ENCODE measurements at places on chromosomes 7 and 10.
A peak's percentile ranks its signal among the peaks of the same experiment; 100 is the strongest.

- no peak for DNase-seq
Measured at GRCh38 chr7:4808026-4808425, 32.6 kb downstream of the AP5Z1 start.

DNA sequence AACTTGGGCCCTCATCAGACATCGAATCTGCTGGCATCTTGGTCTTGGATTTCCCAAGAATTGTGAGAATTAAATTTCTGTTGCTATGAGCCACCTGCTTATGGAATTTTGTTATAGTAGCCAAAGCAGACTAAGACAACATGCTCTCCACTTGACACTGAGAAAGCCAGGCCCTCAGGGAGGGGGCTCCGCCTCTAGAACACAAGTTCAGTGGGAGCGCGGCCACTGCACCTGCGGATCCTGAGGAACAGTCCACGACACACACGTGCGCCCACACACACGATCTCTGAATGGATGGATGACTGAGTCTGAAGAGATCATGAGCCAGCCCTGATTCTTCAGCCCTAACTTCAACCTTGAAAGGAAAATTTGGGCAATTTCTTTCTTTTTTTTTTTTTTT lies 73.7 kb downstream of the CTBP2 start:
- DNase-seq: no peak

DNA sequence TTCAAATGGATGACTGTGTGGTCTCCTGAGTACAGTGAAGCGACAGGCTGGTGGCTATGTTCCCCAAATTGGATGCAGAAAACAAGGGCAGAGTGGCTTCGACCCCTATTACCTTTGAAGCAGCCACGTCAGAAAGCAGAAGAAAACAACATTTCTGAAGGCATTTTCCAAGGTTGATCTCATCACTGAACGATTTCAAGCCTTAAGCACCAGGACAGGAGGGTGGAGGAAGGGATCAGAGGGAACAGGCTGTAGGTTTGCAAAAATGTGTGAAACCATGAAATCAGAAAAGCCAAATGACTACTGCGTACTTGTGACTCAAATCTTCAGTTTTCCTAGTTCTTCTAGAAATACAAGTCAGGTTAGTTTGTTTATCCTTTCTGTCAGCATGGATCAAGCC lies 181.0 kb upstream of the TMEM106B start:
- DNase-seq: no peak

- no peak for DNase-seq
Measured at GRCh38 chr10:76679030-76679429, 958.6 kb downstream of the KCNMA1 start.

GRCh38 chr10:125911990-125912389 lies 15.6 kb downstream of the FANK1 start:
- DNase-seq: no peak

- DNase-seq: peak; percentile 12
Measured at GRCh38 chr10:49115796-49116508, 630 bp upstream of the VSTM4 start.

DNA sequence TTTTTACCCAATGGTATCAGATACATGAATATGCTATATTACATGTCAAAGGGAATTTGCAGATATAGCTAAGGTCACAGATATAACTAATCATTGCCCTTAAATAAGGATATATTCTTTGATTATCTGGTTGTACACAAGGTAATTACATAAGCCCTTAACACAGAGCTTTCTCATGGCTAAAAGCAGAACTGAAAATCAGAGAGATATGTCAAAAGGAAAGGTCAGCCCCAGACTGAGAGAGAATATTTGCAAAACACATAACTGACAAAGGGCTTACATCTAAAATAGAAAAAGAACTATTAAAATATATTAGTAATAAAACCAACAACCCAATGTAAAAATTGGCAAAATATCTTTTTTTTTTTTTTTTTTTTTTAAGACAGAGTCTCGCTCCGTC lies 1029.5 kb upstream of the LRRN3 start:
- no peak for DNase-seq

DNA sequence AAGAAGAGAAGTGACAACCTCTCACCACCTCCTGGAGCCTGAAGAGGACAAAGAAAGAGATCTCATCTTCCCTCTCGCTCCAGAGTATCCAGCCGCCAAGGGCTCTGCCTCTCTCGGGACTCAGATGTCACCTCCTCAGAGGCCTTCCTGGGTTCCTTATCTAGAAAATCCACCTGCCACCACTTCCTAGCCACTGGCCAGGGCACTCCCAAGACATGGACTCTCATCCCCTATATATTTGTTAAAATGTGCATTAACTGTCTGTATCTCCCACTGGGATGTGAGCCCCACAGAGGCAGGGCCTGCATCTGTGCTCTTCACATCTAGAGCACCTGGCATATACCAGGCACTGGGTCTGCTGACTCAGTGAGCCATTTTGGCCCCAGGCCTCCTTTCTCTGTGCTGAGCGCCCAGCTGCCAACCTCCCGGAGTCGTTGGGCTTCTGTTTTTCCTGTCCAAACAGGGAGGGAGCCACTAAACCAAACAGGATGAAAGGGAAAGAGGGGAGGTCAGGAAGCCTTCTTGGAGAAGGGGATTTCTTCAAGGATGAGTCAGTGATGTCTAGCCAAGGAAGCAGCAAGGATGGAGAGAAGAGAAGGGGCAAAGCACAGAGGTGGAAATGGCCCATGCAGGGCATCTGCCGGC lies 58.9 kb downstream of the KCNMA1 start:
- DNase-seq: no peak

DNA sequence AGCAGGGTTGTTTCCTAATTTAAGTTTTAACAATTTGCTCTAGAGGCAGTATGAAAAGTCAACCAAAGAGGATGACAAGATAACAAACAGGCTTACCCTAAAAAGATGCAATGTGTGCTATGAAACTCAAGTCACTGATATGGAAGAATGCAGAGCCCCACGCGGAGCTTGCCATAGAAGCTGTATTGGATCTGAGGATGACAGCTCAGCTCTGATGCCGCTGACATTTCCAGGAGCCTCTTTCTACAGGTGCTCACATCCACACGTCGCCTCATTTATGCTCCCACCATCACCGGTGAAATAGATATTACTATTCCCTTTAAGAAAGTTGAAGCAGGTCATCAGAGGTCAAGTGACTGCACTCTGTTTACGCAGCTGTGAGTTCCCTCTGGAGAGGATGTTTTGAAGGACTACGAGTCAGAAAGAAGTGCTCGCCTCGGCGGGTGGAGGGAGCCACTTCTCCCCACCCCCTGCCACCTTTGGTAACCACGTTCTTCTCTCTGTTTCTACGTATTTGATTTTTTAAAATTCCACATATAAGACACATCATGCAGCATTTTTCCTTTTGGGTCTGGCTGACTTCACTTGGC lies 275.4 kb downstream of the GLRX3 start:
- no peak for DNase-seq

DNA sequence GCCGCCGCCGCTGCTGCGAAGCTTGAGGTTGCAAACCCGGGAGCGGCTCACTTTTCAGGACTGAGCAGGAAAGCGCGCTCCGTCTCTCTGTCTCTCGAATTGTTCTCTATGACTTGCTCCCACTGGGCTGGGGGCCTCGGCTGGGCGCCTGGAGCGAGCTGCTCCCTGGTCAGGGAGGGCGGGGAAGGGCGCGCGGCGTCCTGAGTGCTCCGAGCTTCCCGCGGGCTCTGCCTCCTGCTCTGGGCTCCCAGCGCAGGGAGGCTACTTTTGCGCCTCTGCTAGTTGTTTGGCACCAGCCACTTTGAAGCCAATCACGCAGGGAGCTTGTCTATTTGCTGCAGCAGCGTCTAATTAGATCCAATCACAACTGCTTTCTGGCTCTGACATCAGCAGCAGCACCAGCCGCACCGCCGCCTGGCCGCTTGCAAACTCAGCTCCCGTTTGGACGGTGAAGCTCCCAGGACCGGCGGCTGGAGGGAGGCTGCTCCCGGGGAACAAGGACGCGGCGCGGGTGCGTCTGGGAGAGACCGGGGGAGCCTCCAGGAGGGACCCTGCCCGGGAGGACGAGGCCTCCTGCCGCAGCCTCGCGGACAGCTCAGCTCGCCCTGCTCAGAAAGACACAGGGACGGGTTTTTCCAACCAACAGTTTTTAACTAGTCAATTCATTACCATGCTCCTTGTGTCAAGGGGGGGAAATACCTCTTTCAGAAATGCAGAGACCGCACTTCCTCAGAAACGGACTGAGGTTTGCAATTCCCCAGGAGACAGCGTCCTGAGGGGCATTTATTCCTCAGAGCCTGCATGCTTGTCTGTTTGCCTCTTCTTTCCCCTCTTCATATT lies at the start of gene ADARB2:
ADARB2 (minus strand) TSS at position 304 of the 840 bp plus-strand sequence.
- DNase-seq: no peak

DNA sequence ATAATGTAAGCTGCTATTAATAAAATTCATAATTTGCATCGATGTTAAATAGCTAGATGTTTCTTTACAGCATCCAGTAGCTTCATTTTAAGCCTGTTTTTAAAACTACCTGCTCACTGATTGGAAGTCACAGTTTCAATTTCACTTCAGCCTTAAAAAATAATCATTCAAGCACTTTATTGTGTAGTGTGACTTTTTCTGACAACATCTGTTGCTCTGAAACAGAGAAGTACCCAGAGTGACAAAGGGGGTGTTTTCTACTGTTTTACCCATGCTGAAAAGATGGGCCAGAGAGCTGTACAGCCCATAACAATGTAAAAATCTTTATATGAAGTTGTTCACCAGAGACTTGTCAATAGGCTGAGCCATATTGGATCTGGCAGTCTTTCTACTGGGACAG lies 437.2 kb downstream of the MDFIC start:
- DNase-seq: no peak

DNA sequence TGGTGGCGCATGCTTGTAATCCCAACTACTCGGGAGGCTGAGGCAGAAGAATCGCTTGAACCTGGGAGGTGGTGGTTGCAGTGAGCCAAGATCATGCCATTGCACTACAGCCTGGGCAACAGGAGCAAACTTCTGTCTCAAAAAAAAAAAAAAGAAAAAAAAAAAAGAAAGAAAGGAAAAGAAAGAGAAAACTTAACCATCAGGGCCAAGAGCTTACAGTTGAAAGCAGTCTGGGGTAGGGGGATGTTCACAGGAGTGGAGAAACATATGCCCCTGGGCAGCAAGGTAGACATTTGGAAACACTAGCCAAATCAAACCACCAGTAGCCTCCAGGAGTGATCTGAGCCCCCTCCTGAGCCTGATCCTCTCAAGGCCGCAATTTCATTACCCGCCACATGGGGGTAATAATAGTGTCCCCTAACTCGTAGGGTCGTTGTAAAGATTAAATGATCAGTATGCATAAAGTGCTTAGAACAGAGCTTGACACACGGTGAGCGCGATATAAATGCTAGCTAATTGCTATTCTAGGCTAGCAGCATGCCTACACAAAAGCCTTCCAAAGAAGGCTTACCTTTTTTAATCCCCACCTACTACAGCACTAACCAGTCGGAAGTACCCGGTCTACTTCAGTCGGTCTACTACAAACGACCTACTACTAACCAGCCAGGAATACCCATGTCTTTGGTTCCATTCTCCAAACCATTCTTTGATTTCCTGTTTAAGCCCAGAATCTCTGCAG lies 274.3 kb upstream of the NEBL start:
- DNase-seq: no peak

DNA sequence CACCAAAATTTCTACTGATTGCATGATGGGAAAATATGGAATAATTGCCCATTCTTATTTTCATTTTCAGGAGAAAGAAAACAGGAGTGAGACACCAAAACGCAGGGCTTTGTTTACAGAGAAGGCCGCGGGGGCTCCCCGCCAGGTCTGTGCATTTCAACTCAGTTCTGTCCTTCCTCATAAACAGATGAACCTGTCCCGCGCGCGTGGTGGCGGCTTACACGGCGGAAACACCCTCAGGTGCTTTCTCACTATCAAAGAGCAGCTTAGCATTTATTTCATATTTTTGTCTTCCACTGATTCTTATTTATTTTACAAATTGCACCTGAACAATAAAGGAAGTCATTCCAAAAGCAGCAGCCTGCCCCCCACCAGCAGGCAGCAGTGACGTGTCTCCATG lies 579.4 kb downstream of the PTPRN2 start:
- no peak for DNase-seq

DNA sequence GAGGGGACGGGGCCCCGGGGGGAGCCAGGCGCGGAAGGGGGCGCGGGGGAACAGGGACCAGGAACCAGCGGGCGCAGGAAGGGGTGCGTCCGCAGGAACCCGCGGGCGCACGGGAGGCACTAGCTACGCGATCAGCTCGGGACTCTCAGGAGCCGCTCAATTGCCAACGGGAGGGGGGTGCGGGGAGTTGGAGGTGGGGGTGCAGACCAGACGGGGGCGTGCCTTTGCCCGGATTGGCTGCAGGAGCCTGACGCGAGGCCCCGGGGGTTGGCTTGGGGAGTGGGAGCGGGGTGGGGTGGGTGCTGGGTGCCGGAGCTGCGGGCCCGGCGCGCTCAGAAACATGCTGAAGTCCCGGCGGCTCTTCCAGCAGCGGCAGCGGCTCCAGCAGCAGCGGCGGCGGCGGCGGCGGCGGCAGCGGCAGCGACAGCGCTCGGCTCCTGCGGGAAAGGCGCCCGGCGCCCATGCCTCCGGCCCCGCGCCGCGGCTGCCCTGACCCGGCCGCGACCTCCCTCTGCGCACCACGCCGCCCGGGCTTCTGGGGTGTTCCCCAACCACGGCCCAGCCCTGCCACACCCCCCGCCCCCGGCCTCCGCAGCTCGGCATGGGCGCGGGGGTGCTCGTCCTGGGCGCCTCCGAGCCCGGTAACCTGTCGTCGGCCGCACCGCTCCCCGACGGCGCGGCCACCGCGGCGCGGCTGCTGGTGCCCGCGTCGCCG lies at the start of gene ADRB1:
ADRB1 (plus strand) TSS at position 335 of the 715 bp plus-strand sequence; CDS start at position 602, 267 bp downstream.
- peak; percentile 10 for DNase-seq

DNA sequence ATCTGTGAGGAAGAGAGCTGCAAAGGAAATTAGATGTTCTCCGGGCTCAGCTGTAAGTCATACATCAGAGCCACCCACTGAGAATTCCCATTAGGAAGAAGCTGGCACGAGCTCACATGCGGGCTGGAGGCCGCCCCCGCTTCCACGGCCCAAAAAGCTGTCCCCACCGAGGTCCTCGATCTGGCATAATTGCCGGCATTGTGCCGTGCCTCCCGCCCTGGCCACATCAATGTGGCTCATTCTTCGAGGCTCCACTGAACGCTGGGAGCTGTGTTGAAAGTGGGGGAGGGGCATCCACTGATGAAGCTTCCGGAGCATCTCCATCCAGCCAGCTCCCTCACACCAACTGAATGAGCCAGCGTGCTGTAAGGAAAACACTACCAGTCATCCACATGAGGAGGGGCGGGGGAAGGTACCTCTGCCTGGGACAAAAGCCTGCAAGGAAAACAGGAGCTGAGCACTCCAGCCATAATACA lies 173.1 kb downstream of the PTPRN2 start:
- DNase-seq: no peak

DNA sequence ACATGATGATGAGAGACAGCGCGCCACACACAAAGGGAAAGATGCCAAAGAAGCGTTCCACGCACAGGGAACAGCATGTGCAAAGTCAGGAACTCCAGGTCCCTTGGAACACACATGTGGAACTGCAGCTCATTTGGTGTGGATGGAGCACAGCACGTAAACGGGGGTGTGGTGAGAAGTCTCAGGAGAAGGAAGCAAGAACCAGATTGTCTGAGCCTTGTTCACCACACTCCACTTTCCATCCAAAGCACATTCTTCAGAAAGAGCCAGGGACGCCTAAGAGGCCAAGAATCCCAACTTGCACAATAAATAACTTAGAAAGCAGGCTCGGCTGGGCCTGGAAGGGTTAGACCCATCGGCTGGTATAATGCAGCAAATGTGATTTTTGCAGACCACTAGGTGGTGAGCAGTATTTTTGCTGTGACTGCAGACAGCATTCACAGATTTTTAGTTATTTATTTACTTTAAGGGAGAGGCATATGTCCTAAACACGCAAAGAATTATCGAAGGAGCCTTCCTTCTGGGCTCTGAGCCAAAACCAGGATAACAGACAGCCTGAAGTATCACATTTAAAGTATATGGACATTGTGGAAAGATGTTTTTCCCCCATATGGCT lies 27.9 kb upstream of the ASCC1 start:
- no peak for DNase-seq

GRCh38 chr7:150335774-150336112 lies 5.7 kb downstream of the RARRES2 start:
- no peak for DNase-seq
